Stimulated activated CD4-positive, alpha-beta T cell treated with anti-CD3 and anti-CD28 coated beads, Interleukin-1b, Interleukin-23, amount 100 ng/mL, for 48 hours (primary cell): ENCODE measurements at places on chromosomes 12 and 14.

DNA sequence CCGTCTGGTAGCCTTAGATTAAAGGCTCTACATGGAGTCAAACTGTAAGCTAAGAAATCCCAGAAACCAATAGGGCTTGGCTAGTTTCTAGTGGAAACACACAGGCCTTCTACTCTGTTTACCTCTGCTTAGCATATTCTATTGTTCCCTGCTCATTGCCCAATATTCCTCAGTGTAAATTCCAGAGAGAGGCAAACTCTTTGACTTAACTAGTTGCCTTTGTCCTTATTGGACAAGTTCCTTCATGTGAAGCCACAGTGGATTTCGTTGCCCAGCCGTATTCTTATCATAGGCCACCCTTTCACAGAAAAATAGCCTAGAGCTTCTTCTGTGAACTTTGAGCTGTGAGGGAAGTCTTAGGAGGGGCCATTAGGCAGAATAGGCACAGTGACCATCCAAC, 186.1 kb downstream of the PLCZ1 start:
- no peak for DNase-seq

- DNase-seq = no peak
These were observed 2.2 kb downstream of the FRMD6 start for GRCh38 chr14:51653775-51654532.

- DNase-seq = no peak
These were observed 206.5 kb downstream of the ETV6 start for GRCh38 chr12:11855983-11856374.

GRCh38 chr14:90647473-90648005, 168.7 kb downstream of the TTC7B start:
- no peak for DNase-seq

DNA sequence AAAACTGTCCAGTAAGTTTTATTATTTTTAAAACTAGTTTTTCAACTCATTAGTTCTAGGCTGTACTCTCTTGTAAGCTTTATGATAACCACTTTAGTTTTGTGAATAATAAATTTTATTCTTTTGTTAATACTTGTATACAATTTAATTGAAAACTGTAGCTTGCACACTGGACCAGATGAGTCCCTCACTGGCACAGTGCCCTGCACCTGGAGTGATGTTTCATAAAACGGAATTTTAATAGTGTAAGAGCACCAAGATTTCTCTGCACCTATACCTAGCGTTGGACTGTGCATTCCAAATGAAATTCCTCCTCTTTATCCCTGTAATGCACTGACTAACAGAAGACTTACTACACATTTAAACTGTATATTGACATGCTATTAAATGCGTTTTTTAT, 80.8 kb downstream of the PRIMA1 start:
- no peak for DNase-seq

GRCh38 chr14:24177041-24177825, 5.4 kb downstream of the REC8 start:
- no peak for DNase-seq

DNA sequence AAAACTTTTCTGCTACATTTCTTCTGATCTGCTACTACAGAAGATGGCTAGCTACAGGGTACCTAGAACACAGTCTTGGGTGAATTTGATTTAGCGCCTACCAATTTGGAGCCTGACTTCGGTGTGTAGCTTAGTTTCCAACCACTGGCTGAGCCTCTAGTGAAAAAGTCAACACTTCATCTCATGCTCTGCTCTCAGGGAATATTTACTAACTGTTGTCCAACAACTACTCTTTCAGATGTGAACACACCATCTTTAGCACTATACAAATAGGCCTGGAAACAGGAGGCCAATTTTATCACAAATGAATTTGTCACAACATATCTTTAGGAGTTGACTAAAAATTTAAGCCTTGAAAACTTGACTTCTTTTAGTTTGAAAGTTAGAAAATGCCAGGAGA, 167.9 kb downstream of the NELL2 start:
- no peak for DNase-seq

- DNase-seq = no peak
These were observed 28.6 kb downstream of the KCNA5 start for GRCh38 chr12:5072311-5072710.

DNA sequence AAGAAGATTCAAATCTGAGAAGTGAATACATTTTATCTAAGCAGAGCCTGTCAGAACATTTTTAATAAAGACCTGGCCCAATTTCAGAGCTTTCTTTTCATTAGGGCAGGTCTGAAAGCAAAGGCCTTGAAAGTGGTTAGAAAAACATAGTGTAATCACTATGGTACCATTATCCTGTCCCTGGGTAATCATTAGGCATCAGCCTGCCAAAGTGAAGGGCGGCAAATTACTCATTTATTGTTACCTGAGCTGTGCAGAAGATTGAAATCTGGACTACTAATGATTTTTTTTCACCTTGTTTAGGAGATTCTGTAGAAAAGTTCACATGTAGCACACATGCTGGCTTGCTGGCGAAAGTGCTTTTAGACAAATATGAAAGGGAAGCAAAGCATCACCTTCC, 92.6 kb upstream of the PRKD1 start:
- DNase-seq = no peak

DNA sequence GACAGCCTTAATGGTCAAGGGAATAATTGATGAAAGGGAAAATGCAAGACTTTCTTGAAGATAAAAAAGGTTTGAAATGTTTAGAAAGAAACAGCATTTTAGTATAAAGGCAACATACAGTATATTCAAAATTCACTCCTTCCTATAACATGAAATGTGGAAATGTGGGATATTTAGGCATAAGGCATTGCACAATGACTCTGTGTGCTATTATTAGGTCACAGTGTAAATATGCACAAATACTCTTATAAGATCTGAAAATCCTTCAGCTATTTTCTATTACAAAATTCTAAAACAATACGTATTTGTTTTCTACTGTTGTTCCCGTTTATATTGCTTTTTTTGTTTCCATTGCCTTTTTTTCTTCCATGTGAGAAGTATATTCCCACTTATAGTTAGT, 127.7 kb downstream of the SLC16A7 start:
- no peak for DNase-seq

GRCh38 chr12:109608270-109608669, 34.7 kb downstream of the MVK start:
- DNase-seq = no peak

DNA sequence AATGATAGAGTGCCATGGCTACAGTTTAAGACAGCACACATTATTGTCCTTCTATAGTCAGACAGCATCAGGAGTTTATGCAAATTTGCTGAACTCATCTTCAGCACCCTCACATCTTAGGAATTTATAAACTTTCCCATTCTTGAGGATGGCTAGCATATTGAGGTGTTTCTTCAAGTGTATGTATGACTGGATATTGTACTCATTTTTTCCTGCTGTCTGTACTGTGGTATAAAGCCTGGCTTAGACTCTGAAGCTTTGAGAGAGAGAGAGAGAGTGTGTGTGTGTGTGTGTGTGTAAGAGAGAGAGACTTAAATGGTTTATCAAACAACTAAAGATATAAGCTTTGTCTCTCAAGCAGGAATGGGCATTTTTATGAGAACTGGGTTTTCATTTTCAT, 161.6 kb downstream of the PIK3C2G start:
- no peak for DNase-seq

GRCh38 chr14:103699901-103700752, 15.1 kb downstream of the XRCC3 start:
- DNase-seq = no peak

GRCh38 chr14:65485516-65485915, 73.0 kb downstream of the FUT8 start:
- DNase-seq = no peak

GRCh38 chr14:91288876-91289275, 44.4 kb upstream of the GPR68 start:
- no peak for DNase-seq

- DNase-seq = no peak
These were observed 154.6 kb downstream of the SLC6A15 start for GRCh38 chr12:84757978-84758377.

- no peak for DNase-seq
These were observed 58.8 kb upstream of the ACTN1 start for GRCh38 chr14:69037790-69038454.

DNA sequence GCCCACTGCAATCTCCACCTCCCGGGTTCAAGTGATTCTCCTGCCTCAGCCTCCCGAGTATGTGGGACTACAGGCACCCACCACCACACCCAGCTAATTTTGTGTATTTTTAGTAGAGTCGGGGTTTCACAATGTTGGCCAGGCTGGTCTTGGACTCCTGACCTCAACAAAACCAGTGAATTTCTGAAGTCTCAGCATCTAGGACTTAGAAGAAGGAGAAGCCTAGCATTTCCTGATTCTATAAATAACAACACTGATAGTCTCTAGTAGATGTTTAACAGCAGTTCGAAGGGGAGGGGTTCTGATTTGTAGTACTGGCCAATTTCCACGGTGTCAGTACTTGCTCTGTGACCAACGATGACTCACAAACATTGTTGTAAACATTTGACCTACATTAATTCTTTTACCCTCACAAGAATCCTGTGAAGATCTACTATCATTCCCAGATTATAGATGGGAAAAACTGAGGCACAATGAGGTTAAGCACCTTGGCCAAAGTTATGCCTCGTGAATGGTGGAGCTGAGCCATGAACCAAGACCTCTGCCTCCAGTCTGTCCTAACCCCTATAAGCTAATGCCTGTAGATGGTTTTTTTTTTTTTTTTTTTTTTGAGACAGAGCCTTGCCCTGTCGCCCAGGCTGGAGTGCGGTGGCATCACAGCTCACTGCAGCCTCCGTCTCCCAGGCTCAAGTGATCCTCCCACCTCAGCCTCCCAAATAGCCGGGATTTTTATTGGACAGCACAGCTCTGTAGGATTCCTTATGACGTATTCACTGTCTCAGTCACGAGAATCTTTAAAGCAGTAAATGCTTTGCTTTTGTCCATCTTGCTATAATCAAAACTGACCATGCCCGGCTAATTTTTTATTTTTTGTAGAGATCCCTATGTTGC, 5.2 kb downstream of the P2RX4 start:
- no peak for DNase-seq

DNA sequence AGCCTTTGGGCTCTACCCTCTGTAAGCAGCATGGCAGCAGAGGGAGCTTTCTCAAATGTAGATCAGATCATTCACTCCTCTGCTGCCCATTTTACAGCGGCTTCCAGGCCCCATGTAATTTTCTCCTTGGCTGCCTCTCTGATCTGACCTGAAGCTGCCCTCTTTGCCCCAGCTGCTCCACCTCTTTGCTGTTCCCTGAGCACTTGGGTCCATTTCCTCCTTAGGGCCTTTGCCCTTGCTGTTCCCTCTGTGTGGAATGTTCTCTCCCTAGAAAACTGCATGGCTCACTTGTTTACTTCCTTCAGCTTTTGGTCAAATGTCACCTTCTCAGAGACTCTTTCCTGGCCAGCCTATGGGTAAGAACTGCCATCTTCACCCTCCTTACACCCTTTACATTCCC, 37.2 kb downstream of the SMOC1 start:
- DNase-seq = no peak

DNA sequence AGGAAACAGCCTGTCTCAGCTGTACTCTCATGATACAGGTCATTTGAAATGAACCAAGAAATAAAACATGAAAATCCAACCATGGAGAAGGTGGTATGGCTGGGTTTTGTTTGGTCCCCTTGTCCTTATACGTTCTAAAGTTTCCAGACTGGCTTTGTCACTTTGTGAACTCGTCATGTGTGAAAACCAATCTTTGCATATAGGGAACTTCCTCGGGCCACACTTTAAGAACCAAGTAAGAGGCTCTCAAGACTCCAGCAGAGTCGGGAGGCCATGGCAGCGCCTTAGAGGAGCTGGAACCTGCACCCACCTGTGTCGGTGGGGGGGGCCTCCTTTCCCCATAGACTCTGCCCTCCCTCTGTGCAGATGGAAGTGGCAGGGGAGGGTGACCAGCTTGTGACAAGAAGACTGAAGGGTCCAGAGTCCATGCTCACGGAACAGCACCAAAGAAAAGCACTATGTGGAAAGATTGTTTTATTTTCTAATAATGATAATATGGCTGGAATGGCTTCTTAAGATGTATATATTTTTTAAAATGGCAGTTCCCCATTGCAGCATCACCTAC, 125.3 kb downstream of the ESRRB start:
- DNase-seq = no peak

- DNase-seq = no peak
These were observed 106.3 kb downstream of the SPTSSA start for GRCh38 chr14:34355584-34356263.

DNA sequence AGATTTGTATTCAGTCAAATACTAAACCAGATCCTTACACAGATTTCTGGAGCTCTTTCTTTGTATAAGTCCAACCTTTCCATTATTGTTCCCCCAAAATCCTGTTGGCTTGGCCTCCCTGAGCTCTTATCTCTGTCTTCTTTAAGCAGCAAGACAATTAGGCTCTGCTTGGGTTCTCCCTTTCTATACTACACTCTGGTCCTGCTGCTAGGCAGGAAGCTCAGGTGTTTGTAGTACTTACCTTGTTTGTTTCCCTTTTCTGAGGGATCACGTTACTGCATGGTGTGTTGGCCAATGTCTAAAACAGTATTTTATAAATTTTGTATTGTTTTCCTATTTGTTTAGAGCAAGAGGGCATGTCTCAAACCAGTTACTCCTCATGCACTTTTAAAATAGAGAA, 192.9 kb downstream of the PRKD1 start:
- DNase-seq = no peak

DNA sequence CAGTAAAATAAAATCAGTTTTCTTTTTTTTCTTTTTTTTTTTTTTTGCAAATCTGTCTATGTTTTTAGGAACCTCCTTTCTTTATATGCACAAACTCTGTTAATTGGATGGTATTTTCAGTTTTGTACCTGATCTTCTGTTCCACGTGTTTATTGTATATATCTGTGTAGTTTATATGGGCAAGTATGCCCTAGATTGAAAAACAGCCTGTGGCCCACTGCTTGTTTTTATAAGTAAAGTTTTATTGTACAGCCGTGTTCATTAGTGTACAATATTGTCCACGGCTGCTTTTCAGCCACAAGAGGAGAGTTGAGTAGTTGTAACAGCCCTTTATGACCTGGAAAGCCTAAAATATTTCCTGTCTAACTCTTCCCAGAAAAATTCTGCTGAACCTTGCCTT, 18.7 kb upstream of the MYO1H start:
- DNase-seq = no peak

DNA sequence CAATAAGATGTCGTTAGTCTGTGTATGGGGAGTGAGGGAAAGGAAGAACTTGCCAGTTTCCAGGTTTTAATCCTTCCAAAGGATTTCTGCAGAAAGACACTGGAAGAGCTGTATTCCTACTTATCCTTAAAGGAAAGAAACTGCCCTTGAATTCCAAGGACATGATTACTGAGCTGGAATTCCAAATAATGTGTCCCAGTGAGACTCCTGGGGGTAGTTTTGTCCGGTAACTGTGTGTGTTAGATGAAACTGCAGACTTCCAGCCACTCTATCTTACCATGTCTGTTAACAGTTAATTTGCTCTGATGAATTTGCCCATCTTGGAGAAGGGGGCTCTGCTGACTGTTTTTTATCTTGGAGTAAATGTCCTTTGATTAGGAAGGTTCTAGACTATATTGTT, 33.0 kb downstream of the CKB start:
- DNase-seq = no peak

DNA sequence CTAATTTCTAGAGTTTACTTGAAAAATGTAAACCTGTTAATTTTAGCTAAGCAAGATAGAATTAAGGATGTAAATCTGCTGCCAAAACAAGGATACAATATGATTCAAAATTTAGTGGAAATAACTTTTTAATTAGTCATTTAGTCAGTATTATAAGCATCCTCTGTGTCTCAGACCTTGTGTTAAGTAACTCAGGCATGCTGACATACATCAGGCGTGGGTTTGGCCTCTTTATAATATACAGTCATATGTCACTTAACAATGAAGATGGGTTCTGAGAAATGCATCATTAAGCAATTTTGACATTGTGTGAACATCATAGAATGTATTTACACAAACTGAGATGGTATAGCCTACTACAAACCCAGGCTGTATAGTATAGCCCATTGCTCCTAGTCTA, 386.9 kb downstream of the ZFP36L1 start:
- peak; percentile 16 for DNase-seq
